ENCODE measurements at places on chromosomes 12 and 14. TPM values are rescaled to one million over a fixed set of nuclear protein-coding genes. Genes with fewer than 3 reads are reported as not detected.

HOXC13 gene
- 14.9 TPM for total RNA-seq

PTHLH gene
- 3.0 TPM for total RNA-seq

SERPINA9 gene
- total RNA-seq, result 0.42 TPM

- no peak for DNase-seq
These were observed 24.9 kb upstream of the TMED2 start for GRCh38 chr12:123559468-123559867.

GRCh38 chr14:87896393-87897380 lies 96.3 kb downstream of the GALC start:
- no peak for DNase-seq

DNA sequence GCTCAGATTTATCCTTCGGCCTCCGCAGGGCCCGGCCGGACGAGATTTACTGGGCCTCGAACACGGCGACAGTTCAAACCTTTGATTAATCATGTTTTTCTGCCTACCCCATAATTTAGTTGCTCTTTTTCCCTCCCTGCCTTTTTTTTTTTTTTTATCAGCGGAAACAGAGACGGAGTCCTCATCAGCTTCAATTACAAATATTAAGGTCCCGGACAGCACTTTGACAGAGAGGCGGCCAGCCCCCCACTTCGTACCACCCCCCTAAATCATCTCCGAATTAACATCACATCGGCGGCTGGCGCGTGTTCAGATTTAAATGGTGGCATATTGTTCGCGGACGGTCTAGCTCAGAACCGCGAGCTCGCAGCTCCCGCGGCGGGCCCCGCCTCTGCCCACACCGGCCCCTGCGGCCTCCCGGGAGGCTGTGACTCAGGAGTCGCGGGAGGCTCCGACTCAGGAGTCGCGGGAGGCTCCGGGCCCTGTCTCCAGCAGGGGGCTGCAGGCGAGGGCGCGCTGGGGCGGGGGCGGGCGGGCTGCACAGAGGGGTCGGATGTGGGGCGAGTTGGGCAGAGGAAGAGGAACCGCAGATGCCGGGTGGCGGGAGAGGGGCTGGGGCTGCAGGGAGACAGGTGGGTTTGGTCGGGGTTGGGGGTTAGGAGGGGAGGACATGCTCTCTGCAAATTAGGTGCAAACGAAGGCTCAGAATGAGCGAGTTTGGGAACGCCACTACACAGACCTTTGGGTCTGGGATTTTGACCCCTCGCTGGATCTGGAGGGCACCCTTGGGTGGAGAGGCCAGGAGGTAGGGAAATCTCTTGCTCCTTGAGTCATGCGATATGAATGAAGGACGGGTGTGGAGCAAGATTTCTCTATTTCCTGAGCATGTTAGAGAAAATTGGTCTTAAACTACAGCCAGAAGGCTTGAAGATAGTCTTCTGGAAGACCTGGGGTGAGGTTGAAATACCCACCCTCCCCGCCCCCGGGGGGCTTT lies 19.6 kb upstream of the ATP5MC2 start:
- no peak for DNase-seq

GRCh38 chr14:54877015-54877702 lies 25.5 kb downstream of the GCH1 start:
- DNase-seq, result no peak

- DNase-seq, result no peak
These were observed 57.0 kb downstream of the PLEKHG7 start for GRCh38 chr12:92759634-92760268.

DNA sequence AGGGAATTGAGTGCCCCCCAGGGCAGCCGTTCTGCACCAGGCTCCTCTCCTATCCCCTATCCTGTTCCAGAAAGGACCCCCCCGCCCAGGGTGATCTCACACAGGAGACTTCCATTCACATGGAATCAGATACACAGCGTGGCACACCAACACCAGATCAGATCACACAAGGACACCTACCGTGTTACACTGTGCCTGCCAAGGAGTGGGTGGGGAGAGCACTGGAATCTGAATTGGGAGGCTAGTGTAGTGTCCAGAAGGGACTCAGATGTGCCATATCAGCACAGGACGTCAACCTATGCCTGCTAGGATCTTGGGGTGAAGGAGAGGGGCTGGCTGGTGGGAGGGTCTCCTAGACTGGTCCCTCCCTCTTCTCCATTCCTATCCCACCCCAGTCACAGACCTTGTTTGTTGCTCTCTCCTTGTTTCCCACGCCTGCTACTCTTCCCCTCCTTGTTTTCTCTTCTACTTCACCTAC lies 2.3 kb downstream of the PTMS start:
- no peak for DNase-seq

DNA sequence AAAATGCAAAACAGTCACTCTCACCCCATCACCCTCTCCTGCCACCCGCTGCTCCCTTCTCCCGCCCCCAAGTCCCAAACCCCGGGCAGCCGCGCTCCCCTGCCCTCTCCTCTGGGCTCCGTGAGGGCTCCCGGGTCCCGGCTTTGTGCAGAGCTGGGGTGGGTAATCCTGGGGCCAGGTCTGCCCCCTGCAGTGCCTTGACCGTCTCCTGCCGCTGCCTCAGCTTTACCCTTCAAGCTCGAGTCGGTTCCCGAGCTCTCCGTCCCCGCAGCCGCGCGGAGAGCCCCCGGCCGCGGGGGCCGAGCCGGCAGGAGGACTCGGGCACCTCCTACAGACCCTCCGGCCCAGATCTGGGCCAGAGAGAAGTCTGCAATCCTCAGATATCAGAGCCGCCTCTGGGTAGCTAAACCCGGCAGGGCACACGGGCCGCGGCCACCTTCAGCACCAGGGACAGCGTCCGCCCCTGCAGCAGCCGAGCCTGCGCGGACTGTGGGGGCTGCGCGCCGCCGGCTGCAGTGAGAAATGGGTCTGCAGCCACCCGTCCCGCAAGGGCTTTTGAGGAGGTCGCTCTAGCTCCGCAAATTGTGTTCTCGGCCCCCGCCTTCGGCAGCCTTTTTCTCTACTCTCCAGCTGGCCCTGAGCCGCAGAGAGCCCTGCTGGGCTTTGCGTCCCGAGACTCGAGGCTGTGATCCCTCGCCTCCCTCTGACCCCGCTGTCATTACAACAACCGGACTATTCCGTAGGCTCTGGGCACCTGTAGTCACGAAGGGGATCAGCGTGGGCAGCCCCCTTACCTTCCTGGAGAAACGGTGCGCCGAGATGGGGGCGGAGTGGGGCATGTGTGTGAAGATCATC lies 1.2 kb downstream of the PRMT8 start:
- DNase-seq, result no peak

GRCh38 chr14:91363776-91364523 lies 53.7 kb downstream of the CCDC88C start:
- no peak for DNase-seq

- DNase-seq, result no peak
These were observed 30.5 kb downstream of the TTC6 start for GRCh38 chr14:37625597-37626595.

- no peak for DNase-seq
These were observed 11.6 kb downstream of the EIF2B1 start for GRCh38 chr12:123621619-123622530.
